Activated T-helper 17 cell treated with anti-CD3 and anti-CD28 coated beads, Interleukin-2, amount 50 U/mL, for 72 hours (primary cell): ENCODE measurements at places on chromosomes 1 and 21. TPM values are rescaled to one million over a fixed set of nuclear protein-coding genes. Genes with fewer than 3 reads are reported as not detected.

GCSAML gene
- not detected for total RNA-seq

SEC16B gene
- total RNA-seq: not detected

SLC1A7 gene
- not detected for total RNA-seq

RGS16 gene
- total RNA-seq: 9.7 TPM

GRCh38 chr1:147800804-147801203, 40.4 kb upstream of the GJA5 start:
- no peak for ATAC-seq

GRCh38 chr1:190320952-190321351, 156.7 kb downstream of the BRINP3 start:
- ATAC-seq: no peak

DNA sequence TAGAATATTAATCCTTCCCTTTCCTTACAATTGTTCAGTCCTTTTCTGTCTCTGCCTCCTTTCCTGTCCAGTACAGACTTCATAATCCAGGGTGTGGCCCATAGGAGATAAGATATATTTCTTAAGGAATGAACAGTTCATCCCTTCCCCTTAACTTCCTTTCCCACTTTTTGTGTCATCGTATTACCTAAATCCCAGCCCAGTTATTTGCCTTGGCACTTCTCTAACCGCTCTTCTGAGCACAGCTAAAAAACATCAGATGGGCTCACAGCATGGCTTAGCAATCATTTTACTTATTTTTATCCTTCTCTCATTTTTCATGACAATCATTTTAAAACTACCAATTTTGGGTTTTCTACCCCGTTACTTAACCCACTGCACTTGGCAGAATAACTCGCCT, 39.6 kb downstream of the F3 start:
- no peak for ATAC-seq

DNA sequence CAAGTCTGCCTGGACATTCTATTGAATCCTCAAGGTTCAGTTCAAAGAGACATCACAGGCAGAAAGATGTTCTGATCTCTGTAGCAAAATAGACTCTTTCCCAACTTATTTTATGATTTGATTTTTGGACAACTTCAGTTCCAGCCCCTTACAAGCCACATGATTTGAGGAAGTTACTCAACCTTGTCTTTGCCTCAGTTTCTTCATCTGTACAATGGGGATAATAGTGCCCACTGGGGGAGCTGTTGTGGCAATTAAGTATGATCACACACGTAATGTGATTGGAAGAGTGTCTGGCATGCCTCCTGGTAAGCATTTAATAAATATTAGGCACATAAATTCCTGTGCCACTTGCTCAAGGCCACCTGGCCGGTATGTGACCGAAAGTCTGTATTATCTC, 130.6 kb downstream of the DAB1 start:
- ATAC-seq: no peak

- no peak for ATAC-seq
These were observed 648.6 kb upstream of the CAMK1G start for GRCh38 chr1:208934933-208935332.

DNA sequence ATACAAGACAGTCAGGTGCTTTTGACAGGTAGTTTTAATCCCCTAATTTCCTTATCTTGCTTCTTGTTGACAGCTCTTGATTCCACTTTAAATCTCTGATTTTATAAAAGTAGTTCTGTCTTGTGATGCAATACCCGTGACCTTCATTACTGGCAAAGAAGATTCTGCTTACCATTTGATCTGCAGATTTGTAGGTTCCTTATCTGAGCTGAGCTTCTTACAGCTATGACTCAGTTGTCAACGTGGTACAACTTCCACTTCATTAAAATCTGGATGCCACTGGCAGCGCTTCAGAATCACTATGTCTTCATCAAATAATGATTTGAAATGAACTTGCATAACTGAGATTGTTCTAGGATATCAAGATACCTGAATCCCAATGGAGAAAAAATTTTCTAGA, 543.6 kb upstream of the B3GALT2 start:
- ATAC-seq: no peak

DNA sequence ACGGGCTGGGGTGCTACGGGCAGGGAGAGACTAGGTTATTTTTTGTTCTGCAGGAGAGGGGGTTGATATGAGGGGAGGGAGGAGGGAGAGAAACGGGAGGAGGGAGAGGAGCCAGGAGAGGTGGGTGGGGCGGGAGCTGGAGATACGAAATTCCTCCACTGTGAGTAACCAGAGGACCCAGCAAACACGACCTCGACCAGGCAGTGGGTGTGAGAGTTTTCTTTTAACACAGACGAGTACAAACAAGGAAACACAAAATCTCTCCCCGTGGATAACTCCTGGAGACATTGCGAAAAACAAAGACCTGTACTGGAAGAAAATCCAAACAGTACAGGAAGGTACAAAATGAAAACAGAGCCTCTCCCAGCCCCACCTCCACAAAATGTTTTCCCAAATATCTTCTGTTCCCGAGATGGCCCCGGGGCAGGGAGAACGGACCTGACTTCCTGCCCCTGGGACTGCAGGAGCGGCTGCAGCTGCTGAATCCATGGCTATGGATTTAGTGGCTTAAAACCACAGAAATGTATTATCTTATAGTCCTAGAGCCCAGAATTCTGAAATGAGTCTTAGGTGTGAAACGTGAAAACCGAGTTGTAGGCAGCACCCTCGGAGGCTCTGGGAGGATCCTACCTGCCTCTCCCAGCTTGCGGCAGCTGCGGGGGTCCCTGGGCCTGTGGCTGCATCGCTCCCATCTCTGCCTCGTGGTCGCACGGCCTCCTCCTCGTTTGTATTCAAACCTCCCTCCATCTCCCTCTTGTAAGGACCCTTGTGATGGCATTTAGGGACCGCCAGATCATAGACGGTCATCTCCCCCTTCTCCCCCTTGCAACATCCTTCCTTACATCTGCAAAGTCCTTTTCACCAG, 82.2 kb downstream of the RIPK4 start:
- no peak for ATAC-seq
